Ammon's horn (tissue), 1 donor: ENCODE measurements at places on chromosomes 3 and 15.

DNA sequence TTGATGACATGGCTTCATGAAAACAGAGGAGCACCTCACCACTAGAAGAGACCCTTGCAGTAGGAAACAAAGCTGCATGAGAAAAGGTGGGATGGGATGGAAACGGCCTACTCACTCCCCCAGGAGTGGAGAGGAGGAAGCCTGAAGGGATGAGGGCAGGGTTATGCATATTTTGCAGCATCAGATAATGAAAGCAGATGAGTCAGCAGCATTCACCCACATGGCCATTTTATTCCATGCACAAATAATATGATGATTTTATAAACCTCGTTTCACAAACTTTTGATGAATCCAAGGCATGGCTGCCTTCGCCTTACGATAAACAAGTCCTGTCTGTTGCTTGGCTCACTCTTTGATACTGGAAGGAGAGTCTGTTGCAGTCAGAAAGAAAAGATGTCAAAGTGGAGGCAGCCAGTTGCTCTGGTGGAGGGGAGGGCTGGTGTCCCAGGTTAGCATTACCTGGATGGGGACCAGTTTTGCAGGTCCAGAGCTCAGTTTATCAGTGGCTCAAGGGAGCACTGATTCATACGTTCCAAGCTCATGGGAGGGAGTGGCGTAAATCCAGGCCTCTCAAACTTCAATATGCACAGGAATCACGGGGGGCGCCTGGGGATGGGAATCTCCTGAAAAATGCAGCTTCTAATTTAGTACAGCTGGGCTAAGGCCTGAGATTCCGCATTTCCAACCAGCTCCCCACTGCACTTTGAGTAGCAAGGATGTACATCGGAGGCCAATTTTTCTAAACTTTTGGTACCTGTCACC lies 9.2 kb upstream of the EHD4 start:
- no peak for DNase-seq

DNA sequence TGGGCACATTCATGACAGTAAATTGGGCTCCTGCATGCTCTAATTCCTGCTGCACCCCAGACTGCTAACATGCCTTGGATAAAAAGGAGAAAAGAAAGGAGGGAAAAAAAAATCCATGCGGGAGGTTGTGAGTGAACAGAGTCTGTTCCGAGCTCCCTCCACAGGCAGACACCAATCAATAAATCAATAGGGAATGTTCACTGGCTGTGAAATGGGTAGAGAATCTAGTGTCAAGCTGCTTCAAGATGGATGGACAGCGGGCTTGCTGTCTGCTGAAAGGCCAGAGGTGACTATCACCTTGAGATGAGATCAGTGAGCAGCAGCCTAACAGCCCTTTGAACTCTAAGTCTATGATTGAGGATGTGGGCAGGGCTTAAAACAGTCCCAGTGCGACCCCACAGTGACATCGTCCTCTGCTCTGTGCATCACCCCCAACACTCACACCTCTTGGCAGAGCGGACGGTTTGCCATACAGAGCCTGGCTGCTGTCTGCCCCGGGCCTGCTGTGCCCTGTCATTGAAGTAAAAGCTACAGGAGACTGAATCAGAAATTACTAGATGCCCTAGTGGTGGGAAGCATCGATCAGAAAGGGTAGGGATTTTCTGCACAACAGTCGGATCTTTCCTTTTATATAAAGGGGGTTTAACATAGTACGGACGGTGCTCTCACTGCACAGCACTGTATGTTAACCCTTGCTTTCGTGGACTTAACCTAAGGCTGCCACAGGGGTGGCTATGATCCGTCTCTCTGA lies 247.9 kb upstream of the ONECUT1 start:
- no peak for DNase-seq

DNA sequence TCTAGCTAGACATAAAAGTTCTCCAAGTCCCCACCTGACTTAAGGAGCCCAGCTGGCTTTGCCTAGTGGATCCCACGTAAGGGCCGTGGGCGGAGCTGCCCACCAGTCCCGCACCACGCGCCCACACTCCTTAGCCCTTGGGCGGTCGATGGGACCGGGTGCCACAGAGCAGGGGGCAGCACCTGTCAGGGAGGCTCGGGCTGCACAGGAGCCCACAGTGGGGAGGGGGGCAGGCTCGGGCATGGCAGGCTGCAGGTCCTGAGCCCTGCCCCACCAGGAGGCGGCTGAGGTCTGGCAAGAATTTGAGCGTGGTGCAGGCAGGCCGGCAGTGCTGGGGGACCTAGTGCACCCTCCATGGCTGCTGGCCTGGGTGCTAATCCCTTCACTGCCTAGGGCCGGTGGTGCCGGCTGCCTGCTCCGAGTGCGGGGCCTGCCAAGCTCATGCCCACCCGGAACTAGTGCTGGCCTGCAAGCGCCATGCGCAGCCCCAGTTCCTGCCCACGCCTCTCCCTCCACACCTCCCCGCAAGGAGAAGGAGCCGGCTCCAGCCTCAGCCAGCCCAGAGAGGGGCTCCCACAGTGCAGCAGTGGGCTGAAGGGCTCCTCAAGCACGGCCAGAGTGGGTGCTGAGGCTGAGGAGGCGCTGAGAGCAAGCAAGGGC lies 78.7 kb downstream of the SLC6A1 start:
- DNase-seq, result no peak

GRCh38 chr3:148146241-148146640 lies 551.5 kb upstream of the AGTR1 start:
- no peak for DNase-seq

- DNase-seq, result no peak
Measured at GRCh38 chr15:67902579-67903009, 62.7 kb upstream of the RNU6-1 start.

DNA sequence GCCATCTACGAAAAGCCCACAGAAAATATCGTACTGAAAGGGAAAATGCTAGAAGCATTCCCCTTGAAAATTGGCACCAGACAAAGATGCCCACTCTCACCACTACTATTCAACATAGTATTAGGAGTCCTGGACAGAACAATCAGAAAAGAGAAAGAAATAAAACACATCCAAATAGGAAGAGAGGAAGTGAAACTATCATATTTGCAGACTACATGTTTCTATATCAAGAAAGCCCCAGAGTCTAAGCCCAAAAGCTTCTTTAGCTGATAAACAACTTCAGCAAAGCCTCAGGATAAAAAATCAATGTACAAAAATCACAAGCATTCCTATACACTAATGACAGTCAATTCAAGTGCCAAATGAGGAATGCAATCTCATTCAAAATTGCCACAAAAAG lies 15.6 kb downstream of the OR5K3 start:
- no peak for DNase-seq

GRCh38 chr15:41692049-41692448 lies 31.8 kb downstream of the MGA start:
- DNase-seq, result no peak

- no peak for DNase-seq
Measured at GRCh38 chr3:178393146-178393545, 143.1 kb upstream of the KCNMB2 start.

GRCh38 chr3:53346922-53347260 lies 452 bp downstream of the DCP1A start:
- DNase-seq, result no peak

DNA sequence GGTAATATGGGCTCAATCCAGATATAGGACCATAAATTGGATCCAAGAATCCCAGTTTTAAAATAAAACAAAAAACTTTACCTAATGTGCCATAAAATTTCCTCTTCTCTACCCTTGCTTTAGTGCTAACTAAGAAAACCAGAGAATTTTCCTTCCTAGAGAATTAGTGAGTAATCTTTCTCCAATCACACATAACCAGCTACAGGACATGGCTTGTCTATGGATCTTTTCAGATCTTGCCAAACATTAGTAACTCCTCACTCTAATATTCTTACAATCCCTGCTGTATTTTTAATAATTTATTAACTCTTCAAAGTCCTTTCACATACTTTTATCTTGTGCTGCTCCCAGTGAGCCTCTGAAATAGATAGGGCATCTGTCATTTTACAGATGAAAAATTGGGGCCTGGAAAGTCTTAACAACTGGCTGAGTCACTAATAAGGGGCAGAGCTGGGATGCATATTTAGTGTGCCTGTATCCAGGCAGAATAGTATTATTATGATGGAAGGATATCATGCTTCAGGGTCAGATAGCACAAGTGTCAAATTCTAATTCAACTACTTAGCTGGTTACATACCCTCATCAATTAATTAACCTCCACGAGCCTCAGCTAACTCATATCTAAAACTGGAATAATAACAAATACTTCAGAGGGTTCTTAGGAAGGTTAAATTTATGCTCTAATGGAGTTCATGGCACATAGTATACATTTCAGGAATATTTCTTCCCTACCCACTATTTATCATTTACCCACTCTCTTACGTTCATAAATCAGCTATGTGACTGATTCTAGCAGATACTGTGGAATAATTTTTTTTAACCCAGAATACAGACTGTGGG lies 5.6 kb downstream of the ZBED2 start:
- DNase-seq, result no peak

DNA sequence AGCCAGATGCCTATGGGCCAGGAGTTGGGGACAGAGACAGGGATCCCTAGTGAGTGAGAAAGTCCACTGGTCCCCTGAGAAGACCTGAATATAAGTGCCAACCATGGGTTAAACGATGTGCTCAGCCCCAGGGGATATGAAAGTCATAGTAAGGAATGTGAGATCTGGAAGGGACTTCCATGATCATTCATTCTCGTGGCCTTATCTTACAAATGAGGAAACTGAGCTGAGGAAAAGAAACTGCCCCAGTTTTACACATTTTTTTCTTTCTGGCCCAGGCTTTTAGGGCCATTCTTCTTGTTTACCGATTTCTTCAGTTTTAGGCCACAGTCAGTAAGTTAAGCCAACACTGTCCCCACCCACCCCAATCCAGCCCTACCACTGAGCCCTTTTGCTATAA lies 11.1 kb downstream of the CD80 start:
- DNase-seq, result no peak

- no peak for DNase-seq
Measured at GRCh38 chr15:85694091-85694490, 100.6 kb downstream of the KLHL25 start.

GRCh38 chr3:171168551-171168950 lies 142.0 kb upstream of the SLC2A2 start:
- no peak for DNase-seq

- peak; percentile 88 for DNase-seq
Measured at GRCh38 chr15:81023483-81024264, 23.0 kb downstream of the TLNRD1 start.

GRCh38 chr3:14836049-14836468 lies 17.3 kb downstream of the FGD5 start:
- DNase-seq, result no peak

DNA sequence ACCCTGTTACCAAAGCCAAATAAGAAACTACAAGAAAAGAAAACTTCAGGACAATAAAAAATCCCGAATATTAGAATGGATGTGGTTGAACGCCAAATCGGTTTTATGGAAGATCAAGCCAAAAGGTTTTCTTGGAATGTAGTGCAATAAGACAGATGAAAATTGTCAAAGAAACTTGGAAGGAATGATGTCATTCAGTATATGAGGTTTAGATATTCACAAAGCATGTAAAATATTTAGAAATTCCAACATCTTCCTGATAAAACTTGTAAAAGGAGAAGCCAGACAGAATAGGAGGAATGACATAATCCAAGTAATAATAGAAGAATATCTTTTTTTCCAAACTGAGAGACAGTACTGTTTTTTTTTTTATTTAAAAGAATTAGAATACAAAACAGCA lies 130.3 kb upstream of the ZPLD1 start:
- no peak for DNase-seq

GRCh38 chr3:188133646-188134045 lies 20.3 kb upstream of the LPP start:
- no peak for DNase-seq
